ENCODE measurements at places on chromosomes 4 and X. TPM values are rescaled to one million over a fixed set of nuclear protein-coding genes. Genes with fewer than 3 reads are reported as not detected.
A peak's percentile ranks its signal among the peaks of the same experiment; 100 is the strongest.

The KANTR gene
- total RNA-seq = 6.7 TPM

- DNase-seq = no peak
Measured at GRCh38 chr4:165612936-165613335, 234.1 kb downstream of the CPE start.

DNA sequence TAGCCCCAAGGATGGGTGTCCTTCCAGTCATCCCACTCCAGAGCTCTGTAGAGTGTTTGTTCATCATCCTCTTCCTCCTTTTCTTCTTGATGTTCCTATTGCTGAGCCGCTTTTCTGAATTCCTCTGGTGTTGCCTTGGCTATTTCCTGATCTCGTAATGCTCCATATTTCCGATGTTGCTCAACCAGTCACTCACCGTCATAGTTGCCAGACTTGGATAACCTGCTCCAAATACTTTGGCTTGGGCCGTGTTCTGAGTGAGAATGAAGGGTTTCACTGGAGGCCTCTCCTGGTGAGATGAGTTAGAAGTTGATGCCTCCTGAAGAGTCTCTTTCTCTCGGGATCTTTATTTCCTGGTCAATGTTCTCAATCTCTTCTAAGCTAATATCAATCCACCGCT, 27.8 kb upstream of the HNRNPD start:
- DNase-seq = no peak

The SPANXD gene
- total RNA-seq = not detected

GRCh38 chrX:37641859-37642258, 43.7 kb upstream of the XK start:
- no peak for DNase-seq

DNA sequence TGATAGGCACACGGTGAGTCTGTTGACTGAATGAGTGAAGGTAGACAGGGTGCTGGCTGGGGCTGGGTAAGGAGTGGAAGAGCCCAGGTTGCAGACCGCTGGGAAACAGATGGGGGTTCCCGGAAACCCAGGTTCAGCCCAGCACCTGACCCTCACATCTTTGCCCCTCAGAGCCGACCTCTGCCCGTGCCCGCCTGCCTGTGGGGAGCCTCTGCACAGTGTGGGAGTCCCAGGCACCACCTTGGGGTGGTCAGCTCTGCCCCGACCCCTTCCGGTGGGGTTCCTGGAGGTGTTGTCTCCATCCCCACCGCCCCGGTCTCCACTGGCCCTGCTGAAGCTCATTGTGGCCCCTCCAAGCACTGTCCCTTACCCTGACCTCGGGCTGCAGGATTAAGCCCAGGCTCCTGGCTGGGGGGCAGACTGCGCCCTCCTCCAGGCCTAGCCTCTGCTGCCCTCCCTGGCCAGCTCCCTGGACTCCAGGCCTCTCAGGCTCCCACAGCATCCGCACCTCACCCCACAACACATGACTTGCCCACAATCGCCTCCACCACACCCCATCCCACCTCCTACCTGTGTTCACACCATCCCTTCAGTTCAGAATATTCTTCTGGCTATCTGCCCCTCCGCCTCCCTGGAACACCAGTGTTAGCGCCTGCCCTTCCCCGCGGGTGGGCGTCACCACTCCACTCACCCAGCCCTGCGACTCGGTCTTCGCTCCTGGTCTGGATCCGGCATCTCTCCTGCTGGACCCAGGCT, 21.4 kb downstream of the HMX1 start:
- DNase-seq = no peak

DNA sequence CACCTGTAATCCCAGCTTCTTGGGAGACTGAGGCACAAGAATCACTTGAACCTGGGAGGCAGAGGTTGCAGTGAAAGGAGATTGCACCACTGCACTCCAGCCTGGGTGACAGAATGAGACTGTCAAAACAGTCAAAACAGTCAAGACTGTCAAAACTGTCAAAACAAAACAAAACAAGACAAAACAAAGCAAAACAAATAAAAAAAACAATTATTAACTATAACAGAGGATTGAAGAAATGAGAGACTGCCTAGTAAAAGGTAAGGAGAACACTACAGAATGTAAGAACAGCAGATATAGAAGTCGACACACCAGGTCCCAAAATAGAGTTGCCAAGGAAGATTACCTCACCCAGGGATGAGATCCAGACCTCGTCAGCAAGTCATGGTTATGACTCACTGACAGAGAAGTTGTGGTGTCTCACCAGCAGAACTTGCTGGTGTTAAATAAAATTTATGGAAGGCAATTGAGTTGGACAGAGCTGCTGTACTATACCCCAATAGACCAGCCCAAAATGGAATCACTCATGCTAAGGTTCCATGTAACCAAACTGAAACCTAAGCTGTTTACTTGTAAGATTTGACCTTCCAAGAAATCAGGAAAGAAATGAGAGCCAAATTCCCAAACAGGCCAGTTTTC, 32.1 kb upstream of the GK start:
- DNase-seq = no peak

DNA sequence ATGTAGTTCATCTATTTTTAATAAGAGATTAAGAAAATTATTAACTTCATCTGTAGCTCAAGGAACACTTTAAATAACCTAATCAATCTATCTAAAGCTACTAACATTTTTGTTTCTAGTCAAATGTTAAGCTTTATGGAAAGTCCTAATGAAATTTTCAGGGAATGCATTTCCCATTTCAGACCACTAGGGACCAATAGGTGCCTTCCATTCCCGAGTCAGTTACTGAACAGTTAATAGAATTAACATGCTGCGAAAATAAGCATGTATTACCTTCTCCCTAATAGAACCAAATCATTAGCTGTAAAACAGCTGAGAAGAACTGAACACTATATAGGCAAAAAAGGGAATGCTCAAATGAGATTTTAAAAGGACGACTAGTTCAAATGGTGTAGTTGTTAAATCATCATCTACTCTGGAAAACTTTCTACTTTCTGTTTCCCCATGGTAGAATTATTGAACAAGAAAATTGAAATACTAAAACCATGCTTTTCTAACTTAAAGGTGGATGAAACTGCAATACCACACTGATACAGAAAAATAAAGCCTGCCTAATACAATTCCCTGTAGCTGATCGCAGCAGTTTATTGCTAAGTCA, 22.5 kb downstream of the STX18 start:
- DNase-seq = no peak

The MAGEB10 gene
- not detected for total RNA-seq

The GPR34 gene
- 5.1 TPM for total RNA-seq

The USP17L29 gene
- total RNA-seq = not detected

GRCh38 chr4:102318105-102318504, 27.2 kb downstream of the SLC39A8 start:
- no peak for DNase-seq

- no peak for DNase-seq
Measured at GRCh38 chrX:96081891-96082290, 602.8 kb upstream of the DIAPH2 start.

The TRIML1 gene
- not detected for total RNA-seq

The AMOT gene
- 8.5 TPM for total RNA-seq

DNA sequence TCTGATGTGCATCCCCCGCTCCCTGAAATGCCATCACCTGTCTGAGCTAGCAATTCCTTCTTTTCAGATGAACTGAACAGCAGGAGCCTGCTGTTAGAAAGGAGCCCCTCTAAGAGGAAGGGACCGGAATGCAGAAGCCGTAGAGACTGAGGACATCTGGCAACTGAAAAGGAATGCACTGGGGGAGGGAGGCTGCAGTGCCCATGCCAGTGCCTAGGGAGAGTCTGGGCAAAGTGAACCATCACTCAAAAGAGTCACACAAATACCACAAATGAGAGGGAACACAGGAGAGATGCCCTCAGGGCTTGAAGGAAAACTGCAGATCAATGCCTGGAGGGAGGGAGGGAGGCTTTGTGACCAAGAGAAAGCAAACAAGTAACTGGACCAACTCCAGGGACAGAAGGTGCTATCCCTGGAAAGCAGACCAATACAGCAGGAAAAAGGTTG, 93.9 kb upstream of the CBR4 start:
- DNase-seq = no peak

The VEGFD gene
- total RNA-seq = 4.2 TPM

DNA sequence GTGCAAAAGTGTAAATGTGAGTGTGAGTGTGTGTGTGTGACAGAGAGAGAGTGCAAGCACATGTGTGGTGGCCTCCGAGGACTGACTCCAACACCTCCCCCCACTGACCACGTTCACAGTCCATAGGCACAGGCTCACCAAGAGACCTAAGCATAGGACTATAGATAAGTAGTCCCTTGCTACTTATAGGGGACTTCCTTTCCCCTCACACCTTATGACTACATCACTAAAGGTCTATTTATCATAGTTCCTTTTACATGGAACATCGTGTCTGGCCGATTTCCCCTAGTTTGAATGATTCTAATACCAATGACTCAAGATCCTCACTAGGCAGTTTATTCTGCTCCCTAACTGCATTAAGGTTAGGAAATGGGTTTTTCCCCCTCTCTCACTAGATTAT, 17.8 kb downstream of the FRMPD3 start:
- no peak for DNase-seq

DNA sequence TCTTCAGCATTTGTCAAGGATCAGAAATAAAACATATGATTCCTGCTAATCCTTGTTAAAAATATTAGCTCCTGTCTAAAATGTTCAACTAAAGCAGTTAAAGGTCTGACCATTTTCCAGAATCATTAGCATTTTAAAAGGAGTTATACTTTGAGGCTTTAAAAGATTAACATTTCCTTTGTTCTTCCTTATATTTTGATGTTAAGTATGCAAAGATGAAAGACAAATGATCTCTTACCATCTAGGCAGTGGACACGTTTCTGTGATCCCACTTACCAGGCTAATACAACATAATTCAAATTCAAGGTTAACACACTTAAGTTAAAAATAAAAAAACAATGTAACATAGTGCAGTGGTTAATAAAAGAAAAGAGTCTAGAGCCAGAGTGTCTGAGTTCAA, 61.8 kb upstream of the COX18 start:
- DNase-seq = no peak

The MBNL3 gene
- 6.7 TPM for total RNA-seq

DNA sequence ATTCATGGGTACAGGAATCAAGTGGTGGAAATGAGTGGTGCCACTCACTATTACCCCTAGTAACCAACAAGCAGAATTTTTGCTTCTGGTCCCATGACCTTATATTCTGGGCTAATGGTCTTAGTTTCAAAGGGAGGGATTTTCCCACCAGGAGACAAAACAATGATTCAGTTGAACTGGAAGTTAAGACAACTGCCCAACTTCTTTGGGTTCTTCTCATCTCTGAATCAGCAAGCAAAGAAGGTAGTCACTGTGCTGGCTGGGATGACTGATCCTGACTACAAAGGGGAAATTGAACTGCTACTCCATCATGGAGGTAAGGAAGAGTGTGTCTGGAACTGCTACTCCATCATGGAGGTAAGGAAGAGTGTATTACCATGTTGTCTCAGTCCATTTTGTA, 87.2 kb downstream of the IL13RA2 start:
- no peak for DNase-seq

The ATP2B3 gene
- total RNA-seq = 0.55 TPM

- peak; percentile 26 for DNase-seq
Measured at GRCh38 chrX:116961872-116962582, 499.3 kb upstream of the CT83 start.

The RHOXF1 gene
- total RNA-seq = not detected

DNA sequence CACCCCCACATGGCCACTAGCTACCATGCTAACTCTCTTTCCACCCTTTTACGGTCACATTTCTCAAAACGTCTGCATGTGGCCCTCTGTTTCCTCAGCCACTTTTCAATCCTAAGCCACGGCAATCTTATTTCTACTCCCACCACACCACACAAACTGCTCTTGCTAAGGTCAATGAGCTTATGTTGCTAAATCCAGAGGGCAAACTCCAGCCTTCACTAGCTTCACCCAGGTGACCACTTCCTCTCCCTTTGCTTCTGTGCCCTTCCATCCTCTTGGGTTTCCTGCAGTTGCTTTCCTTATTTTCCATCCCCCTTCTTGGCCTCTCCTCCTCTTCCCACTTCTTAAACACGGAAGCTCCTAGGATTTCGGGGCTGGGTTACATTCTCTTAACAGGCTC, 16.5 kb downstream of the CETN2 start:
- no peak for DNase-seq

DNA sequence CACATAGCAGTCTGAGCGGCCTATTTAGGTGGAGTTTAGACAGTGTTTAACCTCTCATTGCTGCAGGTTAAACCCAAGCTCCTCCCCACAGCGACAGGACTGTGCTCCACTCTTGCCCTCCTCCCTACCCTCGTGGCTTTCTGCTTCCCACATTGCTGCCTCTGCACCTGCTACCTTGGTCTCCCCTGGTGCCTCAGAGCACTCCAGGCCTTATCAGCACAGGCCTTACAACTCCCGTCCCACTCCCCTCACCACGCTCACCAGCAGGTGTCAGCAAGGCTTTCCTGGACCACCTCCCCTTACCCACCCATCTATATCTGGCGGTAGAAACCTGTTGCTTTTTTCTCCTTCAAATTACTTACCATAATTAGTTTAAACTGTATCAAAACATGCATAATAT, 18.6 kb downstream of the HELT start:
- no peak for DNase-seq

The PPEF2 gene
- not detected for total RNA-seq

- no peak for DNase-seq
Measured at GRCh38 chr4:13481569-13481968, 2.6 kb downstream of the RAB28 start.

The NAT8L gene
- not detected for total RNA-seq

- DNase-seq = peak; percentile 46
Measured at GRCh38 chr4:24583451-24584210, 723 bp downstream of the DHX15 start.

The CCDC120 gene
- 25.4 TPM for total RNA-seq

DNA sequence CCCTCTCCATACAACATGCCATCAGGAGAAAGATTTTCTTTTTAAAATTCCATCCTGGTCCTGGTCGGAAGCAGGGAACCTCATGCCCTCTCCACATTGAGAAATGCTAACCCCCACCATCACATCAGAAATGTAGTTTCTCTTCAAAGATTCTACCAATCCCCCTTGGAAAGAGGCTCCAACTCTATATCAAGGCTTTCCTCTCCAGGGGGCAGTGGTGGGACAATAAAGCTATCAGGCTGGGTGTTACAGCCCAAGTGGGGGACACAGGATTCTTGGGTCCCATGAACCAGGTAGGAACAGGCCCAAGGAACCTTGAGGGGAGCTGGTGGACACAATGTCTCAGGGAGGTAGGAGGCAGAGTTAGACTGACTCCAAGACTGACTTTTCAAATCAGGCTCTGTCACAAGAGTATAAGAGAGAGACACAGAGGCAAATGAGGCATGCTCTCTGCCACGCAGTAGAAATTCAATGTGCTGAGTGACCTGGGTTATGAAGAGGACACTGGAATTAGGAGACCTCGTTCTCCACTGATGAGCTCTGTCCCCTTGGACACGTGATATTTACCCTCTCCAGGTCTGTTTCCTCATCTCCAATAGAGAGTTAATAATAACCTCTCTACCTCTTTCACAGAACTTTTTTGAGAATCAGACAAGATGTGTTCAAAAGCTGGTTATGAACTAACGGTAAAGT, 4.5 kb downstream of the GJB1 start:
- no peak for DNase-seq

The AADAT gene
- 11.0 TPM for total RNA-seq

DNA sequence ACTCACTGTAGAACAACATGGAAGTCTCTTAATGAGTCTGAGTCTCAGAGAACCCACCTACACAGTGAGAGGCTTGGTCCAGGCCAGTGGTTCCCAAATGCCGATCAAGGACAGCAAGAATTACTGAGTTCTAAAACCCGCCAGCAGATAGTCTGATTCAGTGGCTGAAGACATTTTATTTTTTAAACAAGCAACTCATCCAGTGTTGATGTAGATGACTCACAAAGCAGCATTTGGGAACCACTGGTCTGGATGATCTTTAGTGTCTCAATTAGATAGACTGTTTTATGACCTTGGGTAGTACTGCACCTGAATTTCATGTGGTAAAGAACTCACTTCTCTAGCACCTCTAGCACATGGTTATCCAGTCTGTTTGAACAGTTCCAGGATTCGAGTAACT, 193.6 kb downstream of the FBXW7 start:
- no peak for DNase-seq
